Testis (tissue), 5 donors: ENCODE measurements at places on chromosomes 4 and X. TPM values are rescaled to one million over a fixed set of nuclear protein-coding genes. Genes with fewer than 3 reads are reported as not detected.

DNA sequence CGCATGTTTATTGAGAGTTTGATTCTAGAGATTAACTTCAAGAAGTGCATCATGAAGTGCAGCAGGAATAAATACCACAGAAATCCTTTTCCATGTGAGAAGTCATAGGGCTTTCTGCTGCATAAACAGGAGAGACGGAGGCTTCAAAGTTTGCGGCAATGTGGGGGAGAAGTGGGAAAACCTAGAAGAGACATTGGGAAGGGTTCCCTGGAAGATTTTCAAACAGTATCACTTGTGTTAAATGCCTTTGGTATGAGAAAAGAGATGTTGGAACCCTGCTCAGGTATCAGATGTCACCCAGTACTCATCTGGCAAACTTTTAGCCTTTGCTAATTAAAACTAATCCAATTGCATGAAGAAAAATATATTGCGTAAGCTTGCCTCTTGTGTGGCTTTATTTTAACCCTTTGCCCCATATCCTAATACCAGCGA is 15.4 kb downstream of the NHS start:
- no peaks in the 10 kb centered on the region for H3K27me3 ChIP-seq
- DNase-seq: no peak
- H3K4me1 ChIP-seq: no peaks in the 10 kb centered on the region
- no peak overlapping the region for H3K4me3 ChIP-seq
- no peak overlapping the region for H3K27ac ChIP-seq

DNA sequence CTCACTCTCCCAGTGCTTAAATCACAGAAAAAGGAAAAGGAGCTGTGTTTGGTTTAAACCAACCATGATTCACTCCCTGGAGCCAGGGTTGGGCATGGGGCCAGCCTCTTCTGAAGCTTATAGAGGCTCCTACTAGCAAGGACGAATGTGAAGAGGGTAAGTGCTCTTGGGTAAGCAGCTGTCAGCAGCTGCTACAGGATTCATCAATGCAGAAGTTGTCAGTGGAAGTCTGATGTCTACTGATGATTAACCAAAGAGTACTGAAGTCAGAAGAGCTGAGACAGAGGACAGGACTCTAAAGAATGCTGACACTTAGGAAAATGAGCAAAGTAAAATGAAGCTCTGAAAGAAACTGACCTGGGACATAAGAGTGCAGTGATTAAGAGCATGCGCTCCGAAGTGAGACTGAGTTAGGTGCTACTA is 32.7 kb upstream of the JADE1 start:
- no peak overlapping the region for H3K4me3 ChIP-seq
- DNase-seq: no peak
- H3K4me1 ChIP-seq: no peaks in the 10 kb centered on the region
- H3K27me3 ChIP-seq: no peaks in the 10 kb centered on the region
- H3K36me3 ChIP-seq: no peaks in the 10 kb centered on the region

The SOD3 gene
- 355 TPM for total RNA-seq

- H3K4me3 ChIP-seq: no peak overlapping the region
- no peaks in the 10 kb centered on the region for H3K27me3 ChIP-seq
- H3K27ac ChIP-seq: no peak overlapping the region
- H3K36me3 ChIP-seq: no peaks in the 10 kb centered on the region
Measured at GRCh38 chr4:65302145-65302544, 368.1 kb downstream of the EPHA5 start.

GRCh38 chrX:134933248-134933647 is 57.5 kb upstream of the SMIM10 start:
- no peak overlapping the region for H3K27ac ChIP-seq
- no peaks in the 10 kb centered on the region for H3K27me3 ChIP-seq

GRCh38 chrX:123084797-123085196 is 99.3 kb upstream of the GRIA3 start:
- DNase-seq: no peak
- no peaks in the 10 kb centered on the region for H3K4me1 ChIP-seq
- H3K36me3 ChIP-seq: no peaks in the 10 kb centered on the region

GRCh38 chr4:129167640-129168260 is 71.8 kb downstream of the C4orf33 start:
- no peak for DNase-seq
- H3K4me1 ChIP-seq: no peaks in the 10 kb centered on the region
- H3K36me3 ChIP-seq: no peaks in the 10 kb centered on the region
- H3K4me3 ChIP-seq: no peak overlapping the region

- H3K4me1 ChIP-seq: no peaks in the 10 kb centered on the region
- no peaks in the 10 kb centered on the region for H3K27me3 ChIP-seq
- H3K27ac ChIP-seq: no peak overlapping the region
- no peak overlapping the region for H3K4me3 ChIP-seq
- no peaks in the 10 kb centered on the region for H3K36me3 ChIP-seq
- no peak for DNase-seq
Measured at GRCh38 chrX:151488677-151489076, 74.8 kb upstream of the PASD1 start.

DNA sequence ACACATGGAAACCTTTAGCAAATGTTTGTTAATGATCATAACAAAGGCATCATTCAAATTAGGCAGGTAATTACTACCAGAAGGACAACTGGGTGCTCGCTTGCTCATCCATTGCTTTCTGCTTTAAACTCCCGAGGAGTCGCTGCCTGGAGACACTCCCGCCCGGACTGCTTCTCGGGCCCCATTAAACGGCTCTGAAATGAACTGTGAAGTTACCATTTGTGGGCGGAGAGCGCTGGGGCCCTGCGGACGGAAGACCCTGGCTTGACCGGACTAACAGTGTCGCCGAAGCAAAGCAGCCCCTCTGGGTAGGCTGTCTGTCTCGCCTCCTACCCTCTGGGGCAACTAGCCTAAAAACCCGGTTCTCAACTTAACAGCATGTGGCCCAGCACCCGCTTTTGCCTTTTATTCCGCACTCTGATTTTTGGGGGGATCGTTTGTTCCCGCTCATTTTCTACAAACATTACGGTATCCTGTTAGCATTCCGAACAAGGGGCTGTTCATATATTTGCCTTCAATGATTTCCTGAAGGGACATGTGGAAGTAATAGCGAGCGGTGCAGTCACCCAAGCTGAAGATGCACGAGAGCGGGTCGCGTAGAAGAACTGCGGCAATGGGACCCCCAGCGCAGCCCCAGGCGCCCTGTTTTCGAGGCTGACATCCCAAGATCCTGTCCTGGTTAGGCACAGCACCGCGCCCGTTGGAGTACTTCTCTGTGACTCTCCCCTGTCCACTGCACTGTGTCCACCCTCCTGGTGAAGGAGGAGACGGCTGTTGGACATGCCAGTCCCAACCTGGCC is 1.6 kb upstream of the PDGFRA start:
- peak; percentile 69 for DNase-seq
- peaks cover 24% of the 10 kb centered on the region for H3K4me1 ChIP-seq
- no peaks in the 10 kb centered on the region for H3K27me3 ChIP-seq
- H3K36me3 ChIP-seq: no peaks in the 10 kb centered on the region
- peak overlapping the region; percentile 77 for H3K4me3 ChIP-seq
- H3K27ac ChIP-seq: peak overlapping the region; percentile 78

DNA sequence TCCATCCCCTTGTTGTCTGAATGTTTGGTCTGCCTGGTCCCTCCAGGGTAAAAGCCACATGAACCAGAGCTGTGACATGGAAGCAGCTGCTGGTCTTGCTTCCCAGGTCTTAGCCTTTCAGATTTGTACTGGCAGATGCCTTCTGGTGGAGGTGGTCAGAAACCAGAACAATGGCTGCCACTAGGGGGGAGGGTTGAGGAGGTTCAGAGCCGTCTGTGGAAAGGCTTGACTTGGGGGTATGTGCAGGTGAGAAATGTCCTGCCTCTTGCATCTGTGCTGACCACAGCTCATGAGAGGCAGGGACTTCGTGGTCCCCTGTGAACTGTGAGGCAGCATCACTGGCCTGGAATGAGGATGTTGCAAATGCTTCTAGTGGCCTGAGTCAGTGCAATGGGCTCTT is 144.2 kb upstream of the WDR1 start:
- H3K36me3 ChIP-seq: no peaks in the 10 kb centered on the region
- H3K27me3 ChIP-seq: no peaks in the 10 kb centered on the region

The SPANXN4 gene
- 13.9 TPM for total RNA-seq

DNA sequence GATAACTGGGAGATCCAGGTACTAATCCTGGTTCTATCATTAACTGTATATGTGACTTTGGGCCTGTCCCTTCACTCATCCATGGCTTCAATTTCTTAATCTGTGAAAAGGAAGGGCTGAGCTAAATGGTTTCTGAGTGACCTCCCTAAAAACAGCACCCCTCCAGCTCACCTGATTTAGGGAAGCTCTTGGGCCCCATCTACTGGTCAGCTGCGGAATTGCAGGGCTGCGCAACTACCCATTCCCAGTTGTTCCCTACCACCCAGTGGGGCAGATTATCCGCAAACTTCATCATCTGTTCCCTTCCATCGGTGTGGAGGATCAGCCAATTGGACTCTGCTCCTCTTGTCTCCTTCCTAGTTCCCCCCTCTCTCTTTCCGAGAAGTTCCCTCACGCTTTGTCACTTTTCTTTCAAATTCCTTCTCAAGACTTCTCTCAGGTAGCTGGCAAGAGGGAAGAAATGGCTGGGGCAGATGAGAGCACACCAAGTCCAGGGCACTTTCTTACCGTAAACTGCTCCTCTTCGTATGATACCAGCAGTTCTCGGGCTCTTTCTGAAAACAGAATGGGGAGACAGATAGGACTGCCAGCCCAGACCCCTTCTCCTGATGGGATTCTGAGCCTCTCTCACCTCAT is 5.8 kb downstream of the LAS1L start:
- no peaks in the 10 kb centered on the region for H3K27me3 ChIP-seq
- H3K27ac ChIP-seq: no peak overlapping the region
- no peaks in the 10 kb centered on the region for H3K36me3 ChIP-seq
- H3K4me1 ChIP-seq: peaks cover 4% of the 10 kb centered on the region
- no peak overlapping the region for H3K4me3 ChIP-seq
- peak; percentile 59 for DNase-seq

GRCh38 chr4:105936901-105937300 is 41.6 kb downstream of the NPNT start:
- no peak overlapping the region for H3K27ac ChIP-seq
- H3K4me1 ChIP-seq: no peaks in the 10 kb centered on the region
- no peaks in the 10 kb centered on the region for H3K27me3 ChIP-seq
- no peak overlapping the region for H3K4me3 ChIP-seq
- no peak for DNase-seq

DNA sequence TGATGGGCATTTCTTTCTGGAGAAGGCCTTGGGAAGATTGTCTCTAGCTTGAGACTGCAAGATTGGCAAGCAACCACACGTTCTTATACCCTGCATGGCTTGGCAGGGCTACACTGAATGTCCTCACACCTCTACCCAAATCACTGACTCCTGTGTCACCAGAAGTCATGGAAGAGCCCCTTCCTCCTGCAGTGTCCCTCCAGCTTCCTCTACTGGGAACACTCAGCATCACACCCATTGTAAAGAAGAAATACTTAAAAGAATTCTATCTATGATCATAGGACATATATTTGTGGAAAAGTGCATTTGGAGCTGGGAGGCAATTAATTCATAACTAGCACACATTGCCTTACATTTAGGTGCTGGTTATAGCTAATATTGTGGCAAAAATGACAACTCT is 113.1 kb downstream of the CCSER1 start:
- no peak overlapping the region for H3K27ac ChIP-seq
- H3K27me3 ChIP-seq: no peaks in the 10 kb centered on the region
- H3K36me3 ChIP-seq: no peaks in the 10 kb centered on the region
- peaks cover 9% of the 10 kb centered on the region for H3K4me1 ChIP-seq
- no peak overlapping the region for H3K4me3 ChIP-seq

The MID2 gene
- 15.2 TPM for total RNA-seq

DNA sequence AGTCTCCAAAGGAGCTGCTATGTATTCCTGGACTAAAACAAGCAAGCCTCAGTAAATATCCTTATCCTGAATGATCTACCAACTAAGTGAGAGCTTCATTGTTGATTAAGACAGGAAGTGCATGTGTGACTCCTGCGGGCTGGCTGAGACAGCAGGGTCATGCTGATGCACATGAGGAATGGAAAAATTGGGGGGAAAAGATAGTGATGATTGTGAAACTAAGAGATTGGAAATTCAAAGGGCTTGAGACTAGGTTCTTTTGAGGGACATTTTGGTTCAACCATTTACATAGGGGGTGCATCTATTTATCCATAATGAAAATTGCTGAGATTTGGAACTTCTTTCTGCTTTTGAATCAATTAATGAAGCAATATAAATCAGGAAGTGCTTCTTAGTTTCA is 61.1 kb upstream of the C1QTNF7 start:
- no peak overlapping the region for H3K4me3 ChIP-seq
- H3K4me1 ChIP-seq: no peaks in the 10 kb centered on the region
- H3K27ac ChIP-seq: no peak overlapping the region
- DNase-seq: no peak
- no peaks in the 10 kb centered on the region for H3K36me3 ChIP-seq

GRCh38 chrX:129714581-129714980 is 24.2 kb upstream of the XPNPEP2 start:
- no peaks in the 10 kb centered on the region for H3K36me3 ChIP-seq
- H3K4me1 ChIP-seq: no peaks in the 10 kb centered on the region
- H3K27ac ChIP-seq: no peak overlapping the region
- H3K27me3 ChIP-seq: no peaks in the 10 kb centered on the region

- no peaks in the 10 kb centered on the region for H3K4me1 ChIP-seq
- H3K4me3 ChIP-seq: no peak overlapping the region
- no peaks in the 10 kb centered on the region for H3K27me3 ChIP-seq
- no peaks in the 10 kb centered on the region for H3K36me3 ChIP-seq
- no peak overlapping the region for H3K27ac ChIP-seq
Measured at GRCh38 chrX:146241902-146242301, 424.3 kb downstream of the SLITRK2 start.

The BEND2 gene
- 20.0 TPM for total RNA-seq

DNA sequence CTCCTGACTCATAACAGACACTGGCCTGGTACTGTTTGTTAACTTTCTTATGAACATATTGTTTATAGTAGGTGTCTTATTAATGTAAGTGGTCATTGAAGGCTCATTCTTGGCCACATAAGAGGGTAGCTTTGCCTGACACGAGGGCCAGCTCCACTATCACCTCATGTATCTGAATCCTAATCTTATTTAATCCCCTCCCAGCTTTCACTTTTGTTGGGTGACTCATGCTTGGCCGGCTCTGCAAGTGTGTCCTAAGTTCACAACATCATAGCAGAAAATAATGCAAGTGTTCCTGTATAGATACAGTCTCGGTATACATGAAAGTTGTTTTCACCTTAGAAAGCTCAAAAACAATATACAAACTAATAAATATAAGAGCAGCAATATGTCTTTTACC is 283.8 kb downstream of the IQCM start:
- no peak overlapping the region for H3K27ac ChIP-seq
- no peak for DNase-seq
- no peaks in the 10 kb centered on the region for H3K4me1 ChIP-seq
- H3K36me3 ChIP-seq: no peaks in the 10 kb centered on the region
- no peaks in the 10 kb centered on the region for H3K27me3 ChIP-seq
